Hair follicular keratinocyte (primary cell): ENCODE measurements at places on chromosomes 1 and 21. TPM values are rescaled to one million over a fixed set of nuclear protein-coding genes. Genes with fewer than 3 reads are reported as not detected.

The FGR gene
- total RNA-seq = 0.23 TPM in 1 of 2 replicates, not detected in the other

The CYP4Z1 gene
- total RNA-seq = not detected in 2 replicates

The ZFP69B gene
- total RNA-seq = 2.1 and 3.6 TPM in 2 replicates

The CLDN17 gene
- total RNA-seq = not detected in 2 replicates

The TTLL10 gene
- total RNA-seq = not detected in 2 replicates

The ANGPTL3 gene
- total RNA-seq = not detected in 2 replicates

The MTF1 gene
- total RNA-seq = 1.8 and 2.7 TPM in 2 replicates

The CD1B gene
- not detected in 2 replicates for total RNA-seq

The BSND gene
- total RNA-seq = not detected in 2 replicates

The SLC5A9 gene
- not detected in 2 replicates for total RNA-seq

The SERTAD4 gene
- 0.70 and 2.2 TPM in 2 replicates for total RNA-seq

The TMEM269 gene
- not detected in 2 replicates for total RNA-seq

The NBPF6 gene
- not detected in 2 replicates for total RNA-seq

The LCE2A gene
- not detected in 2 replicates for total RNA-seq

The COL24A1 gene
- not detected in 2 replicates for total RNA-seq

The THEMIS2 gene
- 3.6 and 9.0 TPM in 2 replicates for total RNA-seq

The ERG gene
- total RNA-seq = 0.04 and 0.23 TPM in 2 replicates

The SIM2 gene
- total RNA-seq = 0.08 TPM in 1 of 2 replicates, not detected in the other

The CHIT1 gene
- not detected in 2 replicates for total RNA-seq

The OXCT2 gene
- 1.8 and 3.2 TPM in 2 replicates for total RNA-seq

The ZNF362 gene
- 3.2 and 6.2 TPM in 2 replicates for total RNA-seq

The KCNA2 gene
- total RNA-seq = not detected in 2 replicates

The GUCA2A gene
- not detected in 2 replicates for total RNA-seq

The LIPI gene
- not detected in 2 replicates for total RNA-seq

The FAM151A gene
- total RNA-seq = not detected in 2 replicates

The SPRR2B gene
- not detected in 2 replicates for total RNA-seq

The GJC2 gene
- 0.38 and 0.86 TPM in 2 replicates for total RNA-seq
